ENCODE measurements at places on chromosomes 12 and 14. TPM values are rescaled to one million over a fixed set of nuclear protein-coding genes. Genes with fewer than 3 reads are reported as not detected.

Gene MYO1H
- not detected for total RNA-seq

Gene DCAF4
- total RNA-seq: 20.6 TPM

GRCh38 chr12:27779416-27779919 lies 565 bp upstream of the KLHL42 start:
- DNase-seq: no peak
- peaks cover 18% of the 10 kb centered on the region for H3K4me1 ChIP-seq
- H3K27me3 ChIP-seq: no peaks in the 10 kb centered on the region
- peak overlapping the region; percentile 87 for H3K4me3 ChIP-seq
- H3K36me3 ChIP-seq: peaks cover under 1% of the 10 kb centered on the region

Gene PPP2R5E
- total RNA-seq: 52.4 TPM

- no peak overlapping the region for H3K4me3 ChIP-seq
- no peaks in the 10 kb centered on the region for H3K27me3 ChIP-seq
- H3K27ac ChIP-seq: no peak overlapping the region
- peaks cover 11% of the 10 kb centered on the region for H3K36me3 ChIP-seq
Measured at GRCh38 chr12:38811814-38812356, 93.5 kb downstream of the CPNE8 start.

DNA sequence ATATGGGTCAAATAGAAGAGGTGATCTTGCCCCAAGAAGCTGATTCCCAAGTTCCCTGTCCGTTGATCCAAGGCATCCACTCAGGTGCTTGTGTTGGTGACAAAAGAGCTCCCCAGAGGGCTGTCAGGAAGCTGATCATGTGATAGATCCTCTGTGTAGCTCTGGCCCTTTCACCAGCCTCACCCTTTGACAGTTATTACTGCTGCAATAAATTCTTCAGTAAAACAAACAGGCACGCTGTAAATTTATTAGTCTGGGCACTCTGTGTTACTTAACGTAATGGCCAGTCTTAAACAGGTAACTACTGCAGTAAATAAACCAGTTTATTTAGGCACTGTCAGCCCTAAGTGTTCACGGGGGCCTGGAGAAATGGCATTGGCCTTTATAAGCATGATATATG lies 473.9 kb downstream of the BCL11B start:
- no peaks in the 10 kb centered on the region for H3K4me1 ChIP-seq
- H3K4me3 ChIP-seq: no peak overlapping the region
- no peak overlapping the region for H3K27ac ChIP-seq
- DNase-seq: no peak
- peaks cover 45% of the 10 kb centered on the region for H3K27me3 ChIP-seq

- peaks cover 10% of the 10 kb centered on the region for H3K4me1 ChIP-seq
- H3K4me3 ChIP-seq: no peak overlapping the region
- H3K27ac ChIP-seq: peak overlapping the region; percentile 5
- DNase-seq: no peak
Measured at GRCh38 chr14:71711619-71712018, 220.6 kb upstream of the RGS6 start.

Gene ERH
- total RNA-seq: 233 TPM

- H3K36me3 ChIP-seq: peaks cover 23% of the 10 kb centered on the region
- H3K4me1 ChIP-seq: peaks cover 5% of the 10 kb centered on the region
- no peak overlapping the region for H3K4me3 ChIP-seq
Measured at GRCh38 chr14:68104518-68104917, 284.9 kb downstream of the RAD51B start.

DNA sequence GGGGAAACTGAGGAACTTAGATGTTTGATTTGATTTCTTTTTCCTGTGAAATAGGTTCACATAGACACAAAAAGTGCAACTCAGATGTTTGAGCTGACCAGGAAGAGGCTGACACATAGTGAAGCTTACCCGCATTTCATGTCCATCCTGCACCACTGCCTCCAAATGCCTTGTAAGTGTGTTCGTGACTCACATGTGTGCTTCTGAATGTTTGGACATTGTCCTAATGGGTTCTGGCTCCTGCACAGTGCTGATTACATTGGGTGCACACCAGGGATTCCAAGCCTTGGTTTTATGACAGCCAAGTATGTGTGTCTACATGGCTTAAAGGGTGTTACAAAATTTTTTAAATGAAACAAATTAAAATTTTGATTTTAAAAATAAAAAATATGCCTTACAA lies 137.4 kb downstream of the DAAM1 start:
- H3K36me3 ChIP-seq: no peaks in the 10 kb centered on the region
- peaks cover 9% of the 10 kb centered on the region for H3K4me1 ChIP-seq
- DNase-seq: no peak
- H3K27ac ChIP-seq: no peak overlapping the region
- no peaks in the 10 kb centered on the region for H3K27me3 ChIP-seq

Gene RTL1
- not detected for total RNA-seq

- peaks cover 6% of the 10 kb centered on the region for H3K36me3 ChIP-seq
- H3K27ac ChIP-seq: no peak overlapping the region
- H3K4me1 ChIP-seq: no peaks in the 10 kb centered on the region
- DNase-seq: no peak
- no peak overlapping the region for H3K4me3 ChIP-seq
Measured at GRCh38 chr12:84166812-84167211, 745.8 kb downstream of the SLC6A15 start.

All from natural killer cell treated with Interleukin-12 subunit alpha and Interleukin-12 subunit beta and Interleukin-15 and Interleukin-18, amount 100 ng/mL, for 72 hours (primary cell).